Activated CD4-positive, alpha-beta T cell treated with anti-CD3 and anti-CD28 coated beads for 48 hours (primary cell): ENCODE measurements at places on chromosomes 6 and 20.

DNA sequence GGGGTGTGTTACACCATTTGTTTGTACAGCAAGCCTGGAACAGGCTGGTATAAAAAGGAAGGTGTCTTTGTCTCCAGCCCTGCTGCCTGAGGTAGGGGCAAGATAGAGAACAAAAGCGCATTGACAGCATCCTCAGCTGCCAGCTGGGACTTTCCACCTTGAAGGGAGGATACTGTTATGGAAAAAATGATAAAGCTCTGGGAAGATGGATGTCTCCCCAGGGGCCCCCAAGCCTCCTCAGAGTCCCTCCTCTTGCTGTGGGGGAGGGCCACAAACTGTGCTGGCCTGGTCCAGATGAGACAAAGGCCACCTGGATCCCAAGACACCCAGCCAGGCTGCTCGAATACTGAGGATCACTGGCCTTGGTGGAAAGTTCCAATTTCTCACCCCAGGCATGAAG is 13.0 kb downstream of the REM1 start:
- DNase-seq = no peak

GRCh38 chr20:18855882-18856281 is 42.3 kb downstream of the SCP2D1 start:
- no peak for DNase-seq

GRCh38 chr20:41387444-41387851 is 20.8 kb upstream of the EMILIN3 start:
- no peak for DNase-seq

DNA sequence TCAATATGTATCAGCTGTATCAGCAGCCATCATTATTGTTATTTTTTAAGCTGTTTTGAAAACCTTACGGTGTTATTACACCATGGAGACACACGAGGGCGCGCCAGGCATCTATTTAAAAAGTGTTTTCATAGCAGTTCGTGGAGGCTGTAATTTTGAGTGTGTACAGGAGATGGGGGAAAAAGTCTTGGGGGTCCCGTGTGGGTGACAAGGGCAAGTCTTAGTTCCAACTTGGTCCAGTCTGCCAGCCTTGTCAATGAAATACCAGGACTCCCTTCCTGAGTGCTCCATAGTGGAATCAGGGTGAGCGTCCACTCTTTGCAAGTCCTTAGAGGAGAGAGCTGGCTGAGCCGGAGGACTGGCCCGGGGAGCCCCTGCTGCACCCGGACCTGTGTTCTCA is 43.3 kb downstream of the SLC2A10 start:
- peak; percentile 76 for DNase-seq

DNA sequence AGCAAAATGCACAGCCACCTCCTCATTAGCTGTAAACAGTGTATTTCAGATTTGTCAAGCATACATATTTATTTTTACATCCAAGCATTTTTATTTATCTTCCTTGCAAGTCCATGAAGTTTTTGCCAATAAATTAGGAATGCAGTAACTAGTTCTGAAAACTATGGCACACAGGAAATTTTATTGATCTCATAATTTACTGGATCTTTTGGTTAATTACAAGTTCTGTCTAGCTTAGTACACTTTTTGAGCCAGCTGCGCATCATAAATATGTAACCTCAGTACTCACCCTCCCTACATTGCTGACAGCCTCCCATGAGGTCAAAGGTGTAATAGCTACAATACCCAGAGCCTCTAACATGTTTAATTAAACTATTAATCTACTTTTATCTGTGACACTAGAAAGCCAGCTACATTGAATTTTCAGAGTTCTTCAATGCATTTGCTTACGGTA is 898.2 kb downstream of the KIF16B start:
- no peak for DNase-seq

- no peak for DNase-seq
Observed at GRCh38 chr6:63527658-63528514, 44.4 kb upstream of the LOC128125822 start.

- no peak for DNase-seq
Observed at GRCh38 chr6:44858998-44859397, 469.1 kb upstream of the RUNX2 start.

GRCh38 chr6:118548613-118549012 is 517 bp downstream of the PLN start:
- no peak for DNase-seq

- no peak for DNase-seq
Observed at GRCh38 chr6:123189816-123190215, 193.8 kb downstream of the CLVS2 start.

- DNase-seq = no peak
Observed at GRCh38 chr6:38234934-38235682, 404.6 kb downstream of the BTBD9 start.

- no peak for DNase-seq
Observed at GRCh38 chr6:60952500-60952899, 1333.5 kb downstream of the KHDRBS2 start.

DNA sequence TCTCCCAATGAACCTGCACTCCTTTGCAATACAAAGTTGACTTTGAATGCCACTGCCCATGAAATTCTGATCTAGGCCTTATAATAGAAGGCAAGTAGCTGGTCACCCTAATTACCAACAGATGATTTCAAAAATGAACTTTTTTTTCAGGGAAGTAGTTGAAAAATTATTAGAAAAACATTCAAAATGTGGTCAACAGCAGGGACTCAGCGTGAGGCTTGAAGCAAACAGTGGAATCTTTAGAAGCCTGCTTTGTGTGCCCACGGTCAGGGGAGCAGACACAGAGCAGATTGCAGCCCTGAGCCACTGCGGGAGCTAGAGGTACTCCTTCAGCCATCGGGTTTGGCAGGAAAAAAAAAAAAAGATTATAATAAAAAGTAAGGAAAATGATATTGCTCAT is 87.1 kb upstream of the HEY2 start:
- DNase-seq = no peak

GRCh38 chr20:50821257-50821921 is 26.5 kb downstream of the BCAS4 start:
- no peak for DNase-seq

- DNase-seq = no peak
Observed at GRCh38 chr6:4561773-4562400, 214.3 kb upstream of the CDYL start.
